ENCODE measurements at places on chromosomes 13 and 19.
A peak's percentile ranks its signal among the peaks of the same experiment; 100 is the strongest.

- no peak for DNase-seq
Measured at GRCh38 chr19:48511321-48511731, 309 bp downstream of the LMTK3 start.

DNA sequence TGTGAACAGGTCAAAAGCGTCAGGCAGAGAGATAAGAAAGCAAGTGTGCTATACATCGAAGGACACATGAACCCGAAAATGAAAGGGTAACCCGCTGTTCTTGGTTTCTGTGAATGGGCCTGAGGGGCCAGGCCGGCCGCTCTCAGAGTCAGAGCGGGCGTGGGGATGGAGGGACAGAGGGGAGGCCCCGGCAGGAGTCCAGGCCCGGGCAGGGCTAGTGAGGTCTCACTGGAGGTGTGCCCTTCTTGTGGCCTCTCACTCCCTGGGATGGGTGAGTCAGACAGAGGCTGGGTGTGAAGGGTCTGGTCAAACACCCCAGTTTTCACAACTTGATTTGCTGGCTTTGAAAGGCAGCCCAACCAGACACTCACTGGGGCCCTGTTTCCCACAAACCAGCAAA is 17.4 kb upstream of the NDUFS7 start:
- no peak for DNase-seq

- DNase-seq = no peak
Measured at GRCh38 chr19:1397838-1398237, 3.5 kb downstream of the GAMT start.

DNA sequence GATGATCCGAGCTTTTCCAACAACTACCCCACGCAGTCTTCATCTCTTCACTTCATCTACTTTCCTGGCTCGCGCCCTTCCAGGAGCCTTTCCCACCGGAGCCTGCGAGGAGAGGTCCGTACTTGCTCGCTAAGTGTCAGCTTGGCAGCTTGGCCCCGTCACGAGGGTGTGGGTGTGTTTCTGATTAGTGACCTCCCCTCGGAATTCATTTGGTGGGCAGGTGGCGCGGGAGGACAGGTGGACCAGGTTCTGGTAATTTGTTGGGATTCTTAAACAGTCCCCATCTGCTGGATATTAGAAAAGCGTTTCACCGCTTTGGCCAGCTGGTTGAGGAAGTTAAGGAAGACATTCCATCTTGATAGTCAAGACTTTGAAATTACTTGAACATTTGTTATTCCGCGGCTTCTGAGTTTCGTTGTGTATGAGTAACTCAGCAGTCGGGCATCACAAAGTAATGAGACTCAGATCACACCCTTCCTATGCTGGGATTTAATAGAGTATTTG is 515 bp downstream of the UFM1 start:
- no peak for DNase-seq

DNA sequence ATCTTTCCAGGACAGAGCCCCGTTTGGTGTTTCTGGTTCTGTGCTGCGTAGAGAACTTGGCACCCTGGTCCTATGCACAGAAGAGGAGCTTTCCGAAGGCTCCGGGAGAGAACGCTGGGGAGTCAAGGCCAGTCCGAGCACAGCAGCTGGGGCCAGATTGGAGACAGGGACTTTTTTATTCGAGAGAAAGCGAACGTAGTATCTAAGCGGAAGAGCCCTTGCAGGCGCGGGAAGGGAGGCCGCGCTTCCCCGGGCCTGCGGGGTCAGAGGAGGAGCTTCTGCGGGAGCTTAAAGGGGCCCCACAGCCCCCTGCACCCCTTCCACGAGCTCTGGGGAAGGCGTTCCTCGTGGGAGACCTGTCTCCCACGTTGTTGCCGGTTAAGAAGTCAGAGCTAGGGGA is 48.6 kb upstream of the ARHGEF7 start:
- DNase-seq = no peak

GRCh38 chr13:68550330-68550729 is 1320.2 kb upstream of the PCDH9 start:
- no peak for DNase-seq

DNA sequence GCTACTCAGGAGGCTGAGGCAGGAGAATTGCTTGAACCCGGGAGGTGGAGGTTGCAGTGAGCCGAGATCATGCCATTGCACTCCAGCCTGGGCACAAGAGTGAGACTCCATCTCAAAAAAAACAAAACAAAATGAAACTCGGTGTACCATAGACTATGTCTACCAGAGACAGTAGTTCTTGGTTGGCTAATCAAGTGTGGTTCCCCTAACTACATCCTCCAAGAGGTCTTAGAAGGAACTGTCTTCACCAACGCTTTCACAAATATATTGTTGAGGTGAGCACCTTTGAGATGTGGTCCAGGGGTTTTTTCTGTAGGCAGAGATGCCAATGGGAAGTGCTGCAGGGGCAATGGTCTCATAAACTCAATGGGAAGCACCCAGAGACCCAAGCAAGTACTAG is 48.0 kb downstream of the RFC3 start:
- DNase-seq = no peak

DNA sequence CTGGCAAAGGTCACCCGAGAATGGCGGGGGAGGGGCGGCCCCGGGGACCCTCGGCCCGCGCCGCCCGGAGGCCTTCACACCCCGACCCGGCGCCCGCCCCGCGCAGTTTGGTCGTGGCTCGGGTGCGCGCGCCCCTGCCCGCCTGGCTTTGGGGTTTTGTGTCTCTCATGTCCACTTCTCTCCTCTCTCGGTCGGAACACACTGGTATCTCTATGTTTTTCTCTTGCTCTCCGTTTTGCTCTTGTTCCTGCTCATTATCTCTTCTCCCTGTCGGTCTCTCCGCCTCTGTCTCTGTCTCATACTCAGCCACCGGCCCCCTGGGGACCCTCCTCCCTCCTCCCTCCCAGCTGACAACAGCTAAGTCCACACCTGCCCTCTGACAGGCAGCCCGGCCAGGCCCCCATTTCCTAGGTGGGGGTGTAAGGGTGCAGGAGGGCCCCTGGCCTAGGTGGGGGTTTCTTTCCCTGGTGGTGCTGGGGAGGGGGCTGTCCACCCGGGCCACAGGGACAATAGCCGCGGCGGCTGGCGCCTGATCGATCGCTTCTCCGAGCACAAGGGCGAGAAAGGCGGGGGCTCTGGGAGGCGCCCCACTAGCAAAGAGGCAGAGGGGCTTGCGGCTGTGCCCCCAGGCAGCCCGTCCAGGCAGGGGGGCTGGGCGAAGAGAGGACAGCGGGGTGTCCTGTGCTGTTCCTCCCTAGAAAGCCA is 2.3 kb downstream of the ONECUT3 start:
- DNase-seq = no peak

DNA sequence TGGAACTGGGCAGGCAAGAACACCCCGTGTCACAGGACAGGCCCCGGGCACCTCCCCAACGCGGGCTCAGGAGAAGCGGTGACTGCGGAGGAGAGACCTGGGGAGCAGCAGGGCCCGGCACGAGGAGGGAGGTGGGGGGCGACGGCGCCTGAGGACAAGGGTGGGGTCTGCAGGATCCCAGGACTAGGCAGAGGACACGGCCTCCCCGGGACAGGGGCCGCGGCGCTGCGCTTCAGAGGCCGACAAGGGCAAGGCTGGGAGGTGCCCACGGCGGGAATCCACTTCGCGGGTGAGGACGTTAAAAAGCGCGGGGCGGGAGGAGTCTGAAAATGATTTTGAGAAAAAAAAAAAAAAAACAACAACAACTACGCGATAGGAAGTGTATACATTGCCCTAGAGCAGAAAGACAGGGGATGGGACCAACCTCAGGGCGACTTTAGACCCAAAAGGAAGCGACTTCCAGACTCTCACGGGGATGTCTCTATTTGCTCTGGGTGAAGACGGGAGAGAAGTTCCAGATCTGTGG is 44.9 kb downstream of the ZNF611 start:
- DNase-seq = no peak

- DNase-seq = no peak
Measured at GRCh38 chr19:43774103-43774939, 6.5 kb downstream of the KCNN4 start.

- DNase-seq = no peak
Measured at GRCh38 chr13:33164331-33164730, 121.2 kb downstream of the STARD13 start.

- DNase-seq = no peak
Measured at GRCh38 chr19:49425922-49426592, 869 bp downstream of the GFY start.

DNA sequence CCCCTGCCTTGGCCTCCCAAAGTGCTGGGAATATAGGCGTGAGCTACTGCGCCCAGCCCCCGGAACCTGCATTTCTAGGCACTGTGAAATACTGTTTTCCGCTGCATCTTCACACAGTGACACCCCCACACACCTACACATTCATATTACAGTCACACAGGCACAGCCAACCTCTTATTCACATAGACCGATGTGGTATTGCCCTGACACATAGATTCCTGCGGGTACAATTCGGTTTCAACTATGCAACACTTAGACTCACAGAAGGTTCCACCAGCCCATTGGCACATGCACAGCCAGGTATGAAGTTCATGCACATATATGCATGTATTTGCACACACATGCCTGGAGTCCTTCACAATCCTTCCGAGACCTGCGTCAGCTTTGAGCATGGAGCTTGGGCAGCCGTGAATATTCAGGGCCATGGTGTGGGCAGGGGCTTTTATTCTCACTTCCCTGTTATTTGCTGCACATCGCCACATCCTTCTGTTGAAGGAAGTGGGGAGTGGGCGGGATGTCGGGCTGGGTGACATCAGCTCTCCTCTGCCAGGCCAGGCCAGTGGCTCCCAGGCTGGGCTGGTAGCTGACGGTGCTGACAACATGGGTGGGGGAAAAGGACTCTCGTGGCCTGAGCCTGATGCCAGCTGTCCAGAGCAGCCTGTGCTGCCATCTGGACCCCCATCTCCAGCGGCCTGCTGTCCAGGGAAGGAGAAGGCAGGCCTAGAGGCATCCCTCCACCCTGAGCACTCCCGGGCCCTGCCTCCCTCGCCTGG is 5.4 kb upstream of the CDC37 start:
- peak; percentile 84 for DNase-seq

DNA sequence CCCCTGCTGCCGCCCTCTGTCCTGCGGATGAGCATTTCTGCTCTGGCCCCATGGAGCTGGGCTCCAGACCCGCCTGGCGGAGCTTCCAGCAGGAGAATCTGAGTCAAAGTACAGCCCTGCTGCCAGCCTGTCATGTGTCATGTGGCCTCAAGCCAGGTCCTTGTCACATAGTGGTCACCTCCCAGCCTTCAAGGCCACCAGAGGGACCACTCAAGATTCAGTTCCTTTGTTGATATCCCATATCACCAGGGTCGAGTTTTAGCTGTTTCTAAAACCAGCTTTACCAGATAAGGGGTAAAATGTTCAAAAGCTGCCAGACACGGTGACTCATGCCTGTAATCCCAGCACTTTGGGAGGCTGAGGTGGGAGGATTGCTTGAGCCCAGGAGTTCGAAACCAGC is 13.4 kb downstream of the THOP1 start:
- DNase-seq = no peak

DNA sequence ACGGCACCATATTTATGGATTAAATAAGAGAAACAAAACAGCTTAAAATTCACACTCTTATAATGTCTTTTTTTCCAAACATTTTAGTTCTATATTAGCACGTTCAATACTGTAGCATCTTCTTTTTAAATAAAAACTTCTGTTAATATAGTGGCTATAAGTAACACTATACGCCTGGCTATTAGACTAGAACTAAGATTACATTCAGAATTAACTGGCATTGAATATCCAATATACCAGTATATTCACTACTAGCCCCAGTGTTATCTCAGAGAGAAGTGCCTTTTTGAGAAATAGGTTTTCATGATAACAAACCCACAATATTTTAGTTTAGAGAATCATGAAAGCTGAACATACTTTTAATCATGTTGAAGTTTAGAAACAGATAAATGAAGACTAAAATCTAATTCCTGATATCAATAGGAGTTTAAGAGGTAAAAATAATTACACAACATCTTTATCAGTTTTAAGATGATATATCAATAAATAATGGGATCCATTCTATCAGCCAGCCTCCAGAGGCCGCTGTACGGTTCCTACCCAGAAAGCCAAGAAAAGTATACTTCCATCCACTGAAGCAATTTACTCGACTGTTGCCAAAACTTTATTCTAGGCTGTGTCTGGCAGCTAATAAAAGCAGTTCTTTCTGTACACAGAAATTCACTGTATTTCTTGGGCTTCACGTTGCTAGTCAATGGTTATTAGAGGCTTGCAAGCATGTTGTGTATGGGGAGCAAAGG is 1113.4 kb upstream of the MIR17HG start:
- no peak for DNase-seq

DNA sequence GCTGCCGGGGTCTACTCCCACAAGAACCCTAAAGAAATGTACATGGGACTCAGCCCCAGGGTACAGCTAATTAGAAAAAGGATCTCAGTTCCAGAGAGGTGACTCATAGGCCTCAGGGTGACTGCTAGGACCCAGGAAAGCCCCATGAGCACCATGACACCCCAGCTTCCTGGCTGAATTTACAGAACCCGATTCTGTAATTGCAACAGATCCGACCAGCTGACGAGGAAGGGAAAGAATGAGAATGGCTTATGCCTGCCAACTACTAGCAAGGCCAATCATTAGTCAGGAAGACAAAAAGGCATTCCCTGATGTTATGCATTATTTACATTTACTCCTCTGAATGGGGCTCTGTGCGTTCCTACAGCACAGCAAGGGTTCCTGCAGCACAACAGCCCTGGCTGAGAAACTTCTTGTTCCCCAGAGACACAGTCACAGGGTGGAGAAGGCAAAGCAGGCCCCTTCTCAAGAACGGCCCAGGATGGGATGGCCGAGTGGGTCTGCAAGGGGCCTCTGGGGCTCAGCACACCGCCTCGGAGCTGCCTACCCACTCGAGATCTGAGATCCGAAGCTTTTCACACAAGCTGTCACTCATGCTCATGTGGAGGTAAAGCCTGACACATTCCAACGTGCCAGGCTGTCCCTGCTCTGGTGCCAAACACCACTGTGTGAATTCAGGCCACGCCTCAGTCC is 27.2 kb downstream of the PBX4 start:
- DNase-seq = no peak

DNA sequence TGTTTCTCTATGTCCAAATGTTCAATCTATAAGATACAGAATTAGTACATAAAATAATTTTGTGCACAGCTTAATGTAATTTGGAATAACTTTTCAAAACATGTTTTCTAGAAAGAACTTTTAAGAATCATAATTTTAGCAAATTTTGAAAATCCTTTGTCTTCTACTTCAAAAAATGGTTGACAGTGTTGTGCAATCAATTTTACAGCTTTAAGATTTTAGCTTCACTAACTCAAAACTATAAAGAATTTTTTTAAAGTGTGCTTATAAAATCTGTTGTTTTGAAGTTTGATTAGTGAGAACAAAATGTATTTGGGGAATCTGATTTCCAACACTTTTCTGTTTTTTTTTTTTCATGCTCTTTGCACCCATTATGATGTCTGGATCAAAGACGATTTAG is 12.7 kb upstream of the SPACA6 start:
- DNase-seq = no peak
